ENCODE measurements at places on chromosomes 7 and 10.

GRCh38 chr10:66649626-66650025 is 276.2 kb upstream of the LRRTM3 start:
- no peak for DNase-seq

DNA sequence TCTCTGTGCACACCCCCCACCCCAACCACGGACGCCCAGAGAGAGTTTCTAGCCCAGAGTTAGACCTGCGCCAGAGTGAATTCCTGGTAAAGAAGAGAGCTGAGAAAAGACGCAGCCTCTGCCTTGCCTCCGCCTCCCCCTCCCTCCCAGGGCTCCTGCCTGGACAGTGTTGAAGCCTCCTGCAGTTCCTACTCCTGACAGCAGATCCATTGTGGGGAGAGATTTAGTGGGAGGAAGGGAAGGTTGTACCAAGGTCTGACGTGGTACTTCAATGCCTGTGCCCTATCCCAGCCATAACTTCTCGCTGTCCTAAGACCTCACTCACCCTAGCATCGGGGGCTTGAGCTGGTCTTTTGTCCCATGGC is 952 bp downstream of the SRRM3 start:
- no peak for DNase-seq

DNA sequence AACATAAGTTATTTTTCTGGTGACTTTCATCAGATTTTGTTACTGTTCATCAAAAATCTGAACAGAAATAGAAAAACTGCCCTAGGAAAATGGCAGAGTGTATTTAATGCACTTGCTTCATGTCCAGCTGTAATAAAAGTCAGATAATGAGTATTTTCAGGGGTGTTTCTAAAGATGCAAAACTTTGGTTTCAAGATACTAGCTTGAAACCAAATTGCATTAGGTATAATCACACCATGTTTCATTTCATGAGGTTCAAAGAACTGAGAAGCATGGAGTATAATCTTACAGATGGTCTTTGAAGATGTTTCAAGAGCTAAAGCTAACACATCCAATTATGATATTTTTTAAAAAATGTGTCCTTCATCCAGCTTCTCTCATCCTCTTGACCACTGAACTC is 128.9 kb downstream of the NRCAM start:
- no peak for DNase-seq

DNA sequence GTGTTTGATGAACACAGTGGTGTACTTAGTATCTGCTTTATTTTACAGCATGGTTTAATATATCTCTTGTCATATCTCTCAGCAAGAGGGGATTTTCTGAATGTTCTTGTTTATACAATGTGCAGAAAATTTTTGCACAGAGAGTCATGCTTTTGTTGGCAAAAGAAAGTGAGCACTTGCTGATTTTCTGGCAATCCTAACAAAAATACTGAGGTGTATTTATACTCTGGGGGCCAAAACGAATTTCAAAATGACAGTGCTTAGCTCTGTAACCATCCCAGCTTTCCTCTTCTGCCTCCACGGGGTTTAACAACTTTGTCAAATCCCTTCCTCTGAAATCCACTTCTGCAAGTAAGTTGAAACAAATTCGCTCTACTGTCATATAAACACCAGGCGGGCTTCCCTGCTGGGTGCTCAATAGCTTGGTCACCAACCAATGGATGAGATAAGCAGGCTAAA is 169.2 kb downstream of the NOC3L start:
- DNase-seq: peak; percentile 71

GRCh38 chr7:137670222-137671064 is 176.3 kb downstream of the DGKI start:
- peak; percentile 80 for DNase-seq

DNA sequence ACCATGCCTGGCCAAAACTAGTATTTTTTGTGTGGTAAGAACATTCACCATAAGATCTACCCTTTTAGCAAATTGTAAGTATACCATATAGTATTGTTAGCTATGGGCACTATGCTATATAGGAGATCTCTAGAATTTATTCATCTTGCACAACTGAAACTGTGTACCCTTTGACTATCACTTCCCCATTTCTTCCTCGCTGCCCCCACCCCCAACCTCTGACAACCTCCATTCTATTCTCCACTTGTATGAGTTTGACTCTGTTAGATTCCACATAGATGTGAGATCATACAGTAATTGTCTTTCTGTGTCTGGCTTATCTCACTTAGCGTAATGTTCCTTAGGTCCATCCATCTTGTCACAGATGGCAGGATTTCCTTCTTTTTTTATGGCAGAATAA is 3.6 kb downstream of the CASP7 start:
- no peak for DNase-seq

- DNase-seq: peak; percentile 81
Observed at GRCh38 chr10:86376852-86377796, 10.5 kb upstream of the GRID1 start.

- peak; percentile 59 for DNase-seq
Observed at GRCh38 chr10:3803295-3803926, 18.4 kb upstream of the KLF6 start.

GRCh38 chr7:51152706-51153200 is 163.9 kb downstream of the COBL start:
- DNase-seq: no peak

DNA sequence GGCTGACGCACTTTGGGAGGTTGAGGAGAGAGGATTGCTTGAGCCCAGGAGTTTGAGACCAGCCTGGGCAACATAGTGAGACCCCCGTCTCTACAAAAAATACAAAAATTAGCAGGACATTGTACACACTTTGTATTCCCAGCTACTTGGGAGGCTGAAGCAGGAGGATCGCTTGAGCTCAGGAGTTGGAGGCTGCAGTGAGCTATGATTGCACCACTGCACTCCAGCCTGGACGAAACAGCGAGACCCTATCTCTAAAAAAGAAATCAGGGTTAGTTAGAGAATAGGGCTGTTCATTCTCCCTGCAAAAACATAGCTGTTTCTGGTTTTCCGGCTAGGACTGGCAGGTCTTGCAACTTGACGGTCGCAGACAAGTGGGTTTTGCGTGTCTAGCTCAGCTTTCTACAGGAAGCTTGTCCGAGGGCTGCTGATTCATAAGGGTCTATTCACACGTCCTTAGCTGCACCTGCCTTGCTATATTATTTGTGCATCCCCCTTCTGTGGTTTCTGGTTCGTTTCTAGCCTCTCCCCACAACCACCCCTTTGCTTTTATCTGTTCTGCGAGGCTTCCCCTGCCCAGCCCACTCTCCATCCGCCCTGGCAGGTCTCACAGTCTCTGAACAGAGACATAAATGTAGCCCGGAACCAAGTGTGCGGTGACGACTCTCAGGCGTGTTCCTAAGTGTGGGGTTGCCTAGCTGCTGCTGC is 10.7 kb downstream of the AMZ1 start:
- no peak for DNase-seq

- no peak for DNase-seq
Observed at GRCh38 chr7:10956528-10956927, 17.1 kb upstream of the PHF14 start.

DNA sequence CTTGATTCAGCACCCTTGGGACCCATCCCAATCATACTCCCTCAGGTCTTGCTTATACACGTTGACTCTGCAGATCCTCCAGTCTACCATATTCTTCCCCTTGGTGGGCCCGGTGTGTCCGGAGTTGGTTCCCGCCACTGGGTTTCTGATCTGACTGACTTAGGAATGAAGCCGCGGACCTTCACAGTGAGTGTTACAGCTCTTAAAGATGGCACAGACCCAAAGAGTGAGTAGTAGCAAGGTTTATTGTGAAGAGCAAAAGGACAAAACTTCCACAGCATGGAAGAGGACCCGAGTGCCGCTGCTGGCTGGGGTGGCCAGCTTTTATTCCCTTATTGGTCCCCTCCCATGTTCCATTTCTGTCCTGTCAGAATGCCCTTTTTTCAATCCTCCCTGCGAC is 5.9 kb upstream of the GDF10 start:
- DNase-seq: no peak

- peak; percentile 9 for DNase-seq
Observed at GRCh38 chr10:107589081-107589480, 424.6 kb upstream of the SORCS1 start.

- DNase-seq: no peak
Observed at GRCh38 chr7:33727315-33727714, 178.0 kb upstream of the BMPER start.

DNA sequence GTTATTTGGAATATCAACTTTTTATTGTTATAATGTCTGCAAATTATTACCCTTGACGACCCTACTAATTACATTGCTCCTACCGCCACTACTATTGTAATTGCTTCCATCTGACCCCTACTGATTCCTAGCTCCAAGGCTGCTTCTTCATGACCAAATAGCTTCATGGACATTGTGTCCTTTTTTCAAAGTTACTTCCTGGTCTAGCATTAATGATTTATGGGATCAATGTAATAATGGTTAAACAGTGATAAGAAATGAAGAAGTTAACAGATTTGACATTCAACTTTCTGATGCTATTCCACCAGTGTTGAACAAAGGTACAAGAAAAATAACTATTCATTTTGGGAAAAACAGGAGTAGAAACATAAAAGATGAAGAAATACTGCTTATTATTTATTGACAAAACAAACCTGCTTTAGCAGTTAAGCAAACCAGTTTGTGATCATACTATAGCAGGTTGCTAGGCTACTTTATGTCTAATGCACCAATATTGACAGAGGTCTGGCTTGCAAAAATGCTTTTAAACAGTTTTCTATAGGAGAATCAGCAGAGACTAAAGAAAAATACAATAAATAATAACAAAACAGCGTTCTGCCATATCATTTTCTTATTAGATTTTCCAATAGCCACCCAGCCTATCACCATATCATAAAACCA is 125.8 kb downstream of the PCLO start:
- no peak for DNase-seq

DNA sequence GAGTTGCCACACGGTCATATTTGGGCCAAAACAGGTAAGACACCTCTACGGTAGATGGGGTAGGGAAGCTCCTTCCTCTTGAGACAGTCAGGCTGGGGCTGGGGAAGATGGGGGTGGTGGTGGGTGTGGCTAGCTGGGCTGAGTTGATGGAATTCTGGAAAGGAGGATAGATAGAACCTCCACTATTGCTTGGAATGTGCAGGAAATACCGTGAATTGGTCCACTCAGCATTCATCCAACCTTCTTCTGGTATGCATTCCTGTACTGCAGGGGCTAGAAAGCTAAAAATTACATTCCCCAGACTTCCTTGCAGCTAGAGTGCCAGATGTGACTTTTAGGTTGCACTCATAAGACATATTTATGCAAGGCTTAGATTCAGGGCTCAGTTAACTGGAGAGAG is 24.8 kb downstream of the TLX1 start:
- DNase-seq: no peak

DNA sequence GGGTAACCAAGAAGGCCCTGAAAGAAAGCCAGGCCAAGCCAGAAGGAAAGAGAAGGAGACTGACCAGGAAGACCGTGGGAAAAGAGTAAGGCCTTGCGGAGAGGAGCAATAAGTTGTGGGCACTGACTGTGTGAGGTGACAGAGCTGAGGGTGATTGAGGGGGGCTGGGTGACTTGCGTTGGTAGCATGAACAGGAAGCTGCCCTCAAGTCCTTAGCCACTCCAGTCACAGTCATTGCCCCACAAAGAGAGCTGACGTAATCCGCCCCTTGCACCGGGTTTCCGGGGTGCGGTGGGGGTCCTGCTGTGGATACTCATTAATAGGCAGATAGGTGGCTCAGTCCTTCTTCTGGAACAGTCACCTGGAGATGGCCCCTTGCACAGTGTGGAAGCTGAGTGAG is 16.1 kb upstream of the DMBT1 start:
- no peak for DNase-seq

GRCh38 chr10:120948889-120949608 is 97.9 kb downstream of the WDR11 start:
- peak; percentile 82 for DNase-seq

GRCh38 chr10:61096056-61096455 is 152.1 kb upstream of the RHOBTB1 start:
- no peak for DNase-seq
